ENCODE measurements at places on chromosomes 1 and 21.

DNA sequence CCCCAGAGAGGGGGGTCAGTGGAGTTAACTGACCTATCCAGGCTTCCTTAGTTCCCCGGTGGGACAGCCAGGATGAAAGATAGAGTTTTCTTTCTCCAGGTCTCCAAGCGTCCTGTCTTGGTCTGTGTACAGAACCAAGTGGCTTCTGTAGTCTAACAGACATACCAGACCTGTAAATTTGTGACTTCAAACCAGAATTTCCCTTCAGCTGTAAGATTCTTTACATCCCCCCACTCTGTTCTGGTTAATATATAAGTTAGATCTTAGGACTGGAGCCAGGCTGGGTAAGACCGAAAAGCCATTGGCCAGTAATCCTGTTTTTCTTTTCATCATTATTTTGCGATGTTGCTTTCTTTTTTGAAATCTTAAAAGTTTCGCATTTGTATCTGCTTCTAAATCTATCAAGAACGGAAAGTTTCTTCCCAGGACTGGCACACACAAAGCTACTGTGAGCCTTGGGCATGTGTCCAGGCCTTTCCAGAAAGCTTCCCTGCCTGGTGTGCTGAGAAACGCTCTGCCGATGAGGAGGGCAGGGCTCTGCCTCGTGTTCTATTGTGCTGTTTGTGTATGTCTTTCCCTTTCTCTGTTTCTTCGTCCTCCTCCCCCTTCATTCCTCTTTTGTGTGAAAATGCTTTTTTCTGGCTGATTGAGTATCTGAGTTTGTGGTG lies 72.3 kb downstream of the RGL1 start:
- no peak for DNase-seq

GRCh38 chr1:39091845-39092645 lies 65.9 kb downstream of the NDUFS5 start:
- DNase-seq = peak; percentile 76

- no peak for DNase-seq
Observed at GRCh38 chr1:173258479-173259264, 51.5 kb upstream of the TNFSF4 start.

DNA sequence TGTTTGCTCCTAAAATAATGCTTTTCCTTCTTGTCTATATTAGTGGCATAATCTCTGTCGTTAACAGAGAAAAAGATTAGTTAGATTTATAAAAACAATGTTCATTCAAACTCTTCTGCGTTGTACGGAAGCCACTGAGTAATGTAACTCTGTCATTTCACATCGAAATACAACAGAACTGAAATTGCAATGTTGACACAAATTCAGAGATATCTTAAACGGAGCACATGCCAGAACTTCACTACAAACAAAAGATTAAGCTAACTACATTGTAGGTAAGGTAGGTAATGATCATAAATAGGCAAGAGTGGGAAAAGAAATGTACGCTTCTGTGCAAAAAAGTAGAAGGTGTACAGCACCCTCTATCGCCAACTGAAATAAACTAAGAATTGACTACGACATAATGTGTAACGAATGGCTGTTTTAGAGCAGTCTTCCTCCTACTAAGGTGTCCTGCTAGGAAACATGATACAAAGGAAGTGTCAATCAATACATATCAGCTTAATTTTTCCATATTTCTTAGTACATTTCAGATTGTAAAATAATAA lies 56.6 kb downstream of the PCNX2 start:
- no peak for DNase-seq

DNA sequence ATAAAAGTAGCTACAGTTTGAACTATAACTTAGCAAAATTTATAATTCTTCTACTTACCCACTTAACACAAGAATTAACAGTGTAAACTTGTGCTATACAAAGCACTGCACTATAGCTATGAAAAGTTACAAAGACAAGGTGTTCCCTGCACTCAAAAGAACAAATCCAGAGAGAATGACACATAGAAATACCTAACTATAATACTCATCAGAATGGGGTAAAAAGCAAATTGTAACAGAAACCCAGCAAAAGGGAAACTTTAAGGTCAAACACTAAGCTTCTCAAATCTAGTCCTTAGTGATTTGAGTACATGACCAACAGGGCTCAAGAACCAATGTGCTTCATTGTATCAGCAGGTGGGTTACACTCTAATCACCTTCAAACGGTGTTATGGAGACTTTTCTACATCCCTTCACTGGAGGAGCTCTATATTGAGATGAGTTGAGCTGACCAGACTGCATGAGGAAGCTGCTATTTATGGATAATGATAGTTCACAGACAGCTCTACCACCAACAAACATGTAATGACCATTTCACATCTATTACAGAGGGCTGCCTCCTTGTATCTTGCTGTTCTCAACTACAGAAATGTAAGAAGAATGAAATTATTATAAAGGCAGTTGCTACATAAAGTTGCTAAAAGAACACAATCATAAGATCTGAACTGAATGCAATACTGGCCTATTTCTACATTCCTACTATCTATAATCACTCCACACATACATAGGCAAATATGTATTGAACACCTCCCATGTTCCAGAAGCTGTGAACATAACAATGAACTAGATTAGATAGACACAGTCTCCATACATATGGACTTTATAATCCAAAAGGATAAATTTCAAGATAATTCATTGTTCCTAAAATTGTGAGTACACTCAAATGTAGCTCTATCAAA lies 47.6 kb downstream of the PIK3R3 start:
- DNase-seq = no peak

- DNase-seq = no peak
Observed at GRCh38 chr1:87685311-87686135, 356.8 kb downstream of the LMO4 start.

- no peak for DNase-seq
Observed at GRCh38 chr21:29340228-29340627, 41.5 kb downstream of the BACH1 start.

- no peak for DNase-seq
Observed at GRCh38 chr1:55198044-55198443, 17.1 kb downstream of the USP24 start.

DNA sequence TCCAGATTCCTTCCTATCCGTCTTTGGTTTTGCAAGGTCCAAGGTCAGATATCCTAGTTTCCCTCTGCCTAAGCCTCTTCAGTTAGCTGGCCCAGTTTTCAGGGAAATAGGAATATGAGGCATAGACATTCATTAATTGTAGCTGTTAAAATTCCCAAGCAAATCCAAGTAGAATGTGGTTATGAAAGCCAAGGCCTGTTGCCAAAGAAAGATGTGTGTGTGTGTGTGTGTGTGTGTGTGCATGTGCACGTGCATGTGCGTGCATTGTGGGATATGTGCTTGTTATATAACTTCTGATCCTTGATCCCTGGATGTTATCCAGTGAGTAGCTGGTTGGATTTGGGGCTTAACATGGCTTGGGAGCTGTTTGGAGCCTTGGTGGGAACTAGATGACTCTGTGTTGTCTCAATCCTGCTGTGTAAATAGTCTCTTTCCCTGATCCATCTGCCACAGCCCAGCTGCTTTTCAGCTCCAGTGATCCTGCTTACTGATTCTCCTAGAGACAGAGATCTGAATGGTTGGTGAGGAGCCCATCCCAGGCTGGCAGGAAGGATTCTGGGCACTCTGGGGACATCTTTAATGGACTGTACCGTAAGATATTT lies 70.6 kb upstream of the GCLM start:
- no peak for DNase-seq

Data from activated naive CD4-positive, alpha-beta T cell treated with anti-CD3 and anti-CD28 coated beads, Interleukin-2, amount 10 ng/mL, durations not matched to agents 7 days and 5 days (primary cell).